Glutamatergic neuron (in vitro differentiated cells): ENCODE measurements at places on chromosomes 6 and 20.

DNA sequence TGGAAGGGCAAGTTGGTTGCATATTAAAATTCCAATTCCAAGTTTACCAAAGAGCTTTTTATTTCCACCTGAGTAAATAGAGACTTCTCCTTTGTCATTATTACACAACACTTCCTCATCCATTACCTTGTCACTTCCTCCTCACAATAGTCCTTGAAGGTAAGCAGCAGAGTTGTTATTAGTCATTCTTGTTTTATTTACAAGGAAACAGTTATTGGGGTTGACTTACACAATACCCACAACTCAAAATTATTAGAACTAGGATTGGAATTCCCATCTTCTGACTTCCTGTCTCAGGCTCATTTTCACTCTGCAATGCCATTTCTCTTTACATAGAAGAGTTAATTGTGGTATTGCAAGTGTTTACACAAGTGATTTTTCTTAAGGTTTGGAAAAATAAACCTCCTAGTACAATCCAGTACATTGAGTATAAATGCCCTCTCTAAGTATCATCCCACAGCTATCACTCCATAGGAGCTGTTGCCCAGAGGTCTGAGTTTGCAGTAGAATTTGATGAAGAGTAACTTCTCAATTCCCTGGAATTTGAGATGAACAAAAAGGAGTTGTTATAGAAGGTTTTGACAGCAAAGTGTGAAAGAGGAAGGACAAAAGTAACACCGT is 28.9 kb upstream of the MTRF1L start:
- DNase-seq: no peak

DNA sequence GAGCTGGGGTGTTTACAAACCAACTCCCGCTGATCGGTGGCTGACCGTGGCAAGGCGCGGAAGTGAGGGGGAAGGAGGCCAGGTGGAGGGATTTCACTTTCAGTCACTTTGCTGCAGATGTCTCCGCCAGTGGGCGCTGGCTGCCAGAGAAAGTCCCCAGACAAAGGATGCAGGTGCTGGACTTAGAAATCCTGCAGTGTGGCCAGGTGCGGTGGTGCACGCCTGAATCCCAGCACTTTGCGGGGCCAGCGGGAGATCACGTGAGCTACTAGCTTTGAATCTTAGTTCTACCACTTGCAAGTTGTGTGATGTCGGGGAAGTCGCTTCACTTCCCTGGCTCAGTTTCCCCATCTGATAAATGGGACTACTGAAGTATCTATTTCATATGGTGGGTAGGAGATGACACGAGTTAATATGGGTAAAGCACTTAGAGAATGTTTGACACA is 180.4 kb downstream of the ZNF217 start:
- DNase-seq: peak; percentile 32

DNA sequence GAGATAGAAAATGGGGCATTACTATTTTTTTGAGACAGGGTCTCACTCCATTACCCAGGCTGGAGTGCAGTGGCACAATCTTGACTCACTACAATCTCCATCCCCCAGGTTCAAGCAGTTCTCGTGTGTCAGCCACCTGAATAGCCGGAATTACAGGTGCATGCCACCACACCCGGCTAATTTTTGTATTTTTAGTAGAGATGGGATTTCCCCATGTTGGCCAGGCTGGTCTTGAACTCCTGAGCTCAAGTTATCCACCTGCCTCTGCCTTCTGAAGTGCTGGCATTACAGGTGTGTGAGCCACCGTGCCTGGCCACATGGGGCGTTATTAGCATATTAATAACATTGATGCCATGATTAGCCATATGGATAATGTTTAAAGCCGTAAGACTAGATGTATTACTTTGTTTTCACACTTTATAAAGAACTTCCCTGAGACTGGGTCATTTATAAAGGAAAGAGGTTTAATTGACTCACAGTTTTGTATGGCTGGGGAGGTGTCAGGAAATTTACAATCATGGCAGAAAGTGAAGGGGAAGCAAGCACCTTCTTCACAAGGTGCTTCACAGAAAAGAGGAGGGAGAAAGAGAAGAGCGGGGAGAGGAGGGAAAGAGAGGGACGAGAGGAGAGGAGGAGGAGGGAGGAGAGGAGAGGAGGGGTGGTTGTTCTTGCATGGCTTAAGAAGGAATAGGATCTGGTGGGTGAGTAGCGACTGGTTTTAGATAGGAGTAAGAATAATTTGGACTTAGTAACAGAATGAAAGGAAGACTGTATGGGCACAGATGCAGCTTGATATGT is 51.9 kb downstream of the MYO6 start:
- DNase-seq: no peak

DNA sequence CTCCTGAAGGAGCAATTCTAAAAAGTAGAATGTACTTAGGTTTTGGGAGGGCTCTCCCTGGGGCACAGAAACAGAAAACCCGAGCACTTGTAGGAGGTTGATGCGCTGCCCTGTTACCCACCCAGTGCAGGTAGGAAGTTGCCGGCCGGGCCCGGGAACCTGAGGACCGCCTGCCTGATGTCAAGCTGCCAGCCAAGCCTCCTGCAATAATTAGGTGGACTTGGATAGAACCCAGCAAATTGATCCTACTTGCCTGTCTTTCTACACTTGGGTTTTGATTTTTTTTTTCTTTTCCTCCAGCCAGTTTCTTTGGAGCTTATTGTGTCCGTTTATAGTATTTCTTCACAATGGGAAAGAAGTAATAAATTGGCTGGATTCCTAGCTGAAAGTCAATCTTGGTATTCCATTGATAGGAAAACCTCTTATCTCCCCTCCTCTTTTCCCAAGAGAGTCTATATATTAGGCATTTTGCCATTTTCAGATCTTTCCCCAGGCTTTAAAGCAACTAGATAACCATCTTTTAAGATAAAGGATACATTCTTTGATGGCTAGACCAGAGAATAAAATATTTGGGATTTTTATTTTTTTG is 78.3 kb upstream of the FYN start:
- DNase-seq: no peak

DNA sequence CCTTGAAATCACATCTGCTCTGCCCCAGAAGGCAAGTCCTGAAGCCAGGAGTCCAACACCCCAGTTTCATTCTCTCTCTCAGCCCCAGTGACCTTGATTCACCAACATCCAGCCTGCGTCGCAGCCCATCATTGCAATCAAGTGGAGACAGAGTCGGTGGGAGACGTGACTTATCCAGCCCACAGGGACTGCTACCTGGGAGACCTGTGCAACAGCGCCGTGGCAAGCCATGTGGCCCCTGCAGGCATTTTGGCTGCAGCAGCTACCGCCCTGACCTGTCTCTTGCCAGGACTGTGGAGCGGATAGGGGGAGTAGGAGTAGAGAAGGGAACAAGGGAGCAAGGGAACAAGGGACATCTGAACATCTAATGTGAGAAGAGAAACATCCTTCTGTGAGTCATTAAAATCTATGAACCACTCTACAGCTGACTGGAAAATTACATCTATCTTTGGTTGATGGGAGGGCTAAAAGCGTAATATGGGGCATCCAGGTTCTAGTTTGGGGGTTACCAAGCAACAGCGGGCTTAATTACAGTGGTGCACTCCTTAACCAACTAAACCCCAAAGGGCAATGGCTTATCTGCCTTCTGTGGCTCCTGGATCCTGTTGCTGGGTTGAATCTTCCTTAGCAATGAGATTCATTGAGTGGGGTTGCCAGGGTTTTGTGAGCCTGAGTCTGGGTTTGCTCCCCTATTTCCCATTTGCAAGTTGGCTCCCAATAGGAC is 2.5 kb downstream of the LY6G6D start:
- DNase-seq: no peak

DNA sequence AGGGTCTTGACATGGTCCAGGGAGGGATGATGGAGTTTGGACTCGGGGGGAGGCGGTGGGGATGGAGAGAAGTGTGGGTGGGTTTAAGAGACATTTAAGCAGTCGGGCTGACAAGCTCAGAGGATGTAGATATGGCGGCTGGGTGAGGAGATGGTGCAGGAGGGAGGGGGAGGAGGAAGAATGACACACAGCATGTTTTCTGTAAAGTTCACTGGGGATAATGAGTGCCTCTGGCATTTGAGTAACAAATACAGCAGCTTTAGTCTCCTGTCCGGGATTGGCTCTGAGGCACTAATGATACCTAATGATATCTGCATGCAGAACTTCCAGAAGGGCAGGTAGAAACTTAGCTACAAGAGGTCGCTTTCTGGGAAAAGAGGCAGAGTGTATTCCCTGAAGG is 107.8 kb downstream of the DHX35 start:
- DNase-seq: no peak
